Right ventricle myocardium superior (tissue), 1 donor: ENCODE measurements at places on chromosomes 2 and 18. TPM values are rescaled to one million over a fixed set of nuclear protein-coding genes. Genes with fewer than 3 reads are reported as not detected.

The TNS1 gene
- total RNA-seq, result 722 TPM

The CXCR2 gene
- 0.89 TPM for total RNA-seq

The TSN gene
- 32.8 TPM for total RNA-seq

The YES1 gene
- 21.8 TPM for total RNA-seq

The SLC11A1 gene
- 4.4 TPM for total RNA-seq

The TUBB6 gene
- 94.6 TPM for total RNA-seq

The ACTR1B gene
- total RNA-seq, result 54.5 TPM

The CHRNG gene
- total RNA-seq, result not detected

The FBXO15 gene
- not detected for total RNA-seq

The CACNB4 gene
- total RNA-seq, result 0.46 TPM

The MMADHC gene
- total RNA-seq, result 115 TPM

The SCG2 gene
- total RNA-seq, result not detected

The CDK15 gene
- 0.43 TPM for total RNA-seq

The SLC9A4 gene
- total RNA-seq, result not detected

The METTL4 gene
- total RNA-seq, result 7.9 TPM

The C2orf15 gene
- total RNA-seq, result 0.22 TPM

The COLEC12 gene
- total RNA-seq, result 9.1 TPM
